ENCODE measurements at places on chromosomes 1 and 21.

GRCh38 chr1:97190326-97190725 is 468.7 kb downstream of the PTBP2 start:
- H3K36me3 ChIP-seq = no peaks in the 10 kb centered on the region
- H3K4me1 ChIP-seq = no peaks in the 10 kb centered on the region
- no peak for DNase-seq
- no peaks in the 10 kb centered on the region for H3K27me3 ChIP-seq
- no peak overlapping the region for H3K27ac ChIP-seq
- H3K4me3 ChIP-seq = no peak overlapping the region

GRCh38 chr1:47577303-47578025 is 139.6 kb downstream of the FOXD2 start:
- H3K27me3 ChIP-seq = no peaks in the 10 kb centered on the region
- DNase-seq = no peak
- H3K4me3 ChIP-seq = no peak overlapping the region
- no peaks in the 10 kb centered on the region for H3K36me3 ChIP-seq
- no peak overlapping the region for H3K27ac ChIP-seq
- no peaks in the 10 kb centered on the region for H3K4me1 ChIP-seq

DNA sequence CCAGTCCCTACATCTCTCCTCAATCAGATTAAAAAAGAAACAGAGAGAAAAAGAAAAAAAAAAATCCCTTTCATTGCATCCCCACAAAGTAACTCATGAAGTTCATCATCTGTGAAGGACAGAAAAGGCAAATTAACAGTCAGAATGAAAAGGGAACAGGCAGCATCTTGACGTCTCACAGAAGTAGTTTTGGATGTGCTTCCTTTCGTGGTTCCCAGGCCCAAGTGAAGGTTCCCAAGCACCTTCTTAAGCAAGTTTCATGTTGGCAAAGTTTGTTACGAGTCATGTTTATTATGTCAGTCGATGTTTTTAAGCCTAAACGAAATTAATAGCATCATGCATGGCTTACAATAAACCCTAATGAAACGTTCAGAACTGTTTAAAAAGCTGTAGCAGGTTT is 475.2 kb downstream of the SETD4 start:
- H3K27ac ChIP-seq = no peak overlapping the region
- H3K4me1 ChIP-seq = peaks cover 5% of the 10 kb centered on the region
- no peak for DNase-seq
- no peaks in the 10 kb centered on the region for H3K27me3 ChIP-seq

DNA sequence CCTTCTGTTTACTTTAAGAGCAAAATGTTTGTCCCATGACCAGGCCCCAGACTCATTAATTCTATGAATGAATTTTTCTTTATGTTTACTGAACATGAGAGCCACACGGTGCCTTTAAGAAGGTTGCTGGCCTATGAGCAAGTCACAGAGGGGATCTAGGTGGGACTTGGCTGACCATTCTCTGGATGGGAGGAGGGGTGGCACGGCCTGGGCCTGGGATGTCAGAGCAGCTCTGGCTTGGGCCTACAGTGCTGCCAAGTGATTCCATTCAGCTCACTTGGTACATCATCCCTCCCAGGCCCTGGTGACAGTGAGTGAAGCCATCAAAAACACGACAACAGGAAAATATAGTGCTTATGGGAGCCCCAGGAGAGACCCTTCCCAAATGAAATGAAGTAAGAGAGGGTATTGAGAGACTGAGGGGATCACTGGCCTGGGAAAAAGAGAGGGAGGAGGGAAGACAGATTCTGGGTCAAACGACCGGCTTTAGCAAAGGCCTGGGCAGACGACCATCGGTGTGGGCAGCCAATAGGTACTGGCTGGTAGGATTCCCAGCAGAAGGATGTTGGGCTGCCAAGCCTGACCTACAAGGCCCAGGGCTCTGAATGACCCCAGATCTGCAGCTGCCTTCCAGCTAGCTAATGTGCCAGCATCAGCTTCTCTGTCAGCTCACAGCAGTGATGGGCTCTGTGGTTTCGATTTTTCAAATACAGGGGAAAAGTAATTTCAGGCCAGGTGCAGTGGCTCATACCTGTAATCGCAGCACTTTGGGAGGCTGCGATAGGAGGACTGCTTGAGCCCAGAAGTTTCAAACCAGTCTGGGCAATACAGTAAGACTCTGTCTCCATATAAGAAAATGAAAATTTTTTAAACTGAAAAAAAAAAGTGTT is 3.3 kb downstream of the TMEM53 start:
- peaks cover 13% of the 10 kb centered on the region for H3K4me1 ChIP-seq
- no peak overlapping the region for H3K4me3 ChIP-seq
- DNase-seq = no peak
- H3K27me3 ChIP-seq = no peaks in the 10 kb centered on the region
- H3K27ac ChIP-seq = no peak overlapping the region

DNA sequence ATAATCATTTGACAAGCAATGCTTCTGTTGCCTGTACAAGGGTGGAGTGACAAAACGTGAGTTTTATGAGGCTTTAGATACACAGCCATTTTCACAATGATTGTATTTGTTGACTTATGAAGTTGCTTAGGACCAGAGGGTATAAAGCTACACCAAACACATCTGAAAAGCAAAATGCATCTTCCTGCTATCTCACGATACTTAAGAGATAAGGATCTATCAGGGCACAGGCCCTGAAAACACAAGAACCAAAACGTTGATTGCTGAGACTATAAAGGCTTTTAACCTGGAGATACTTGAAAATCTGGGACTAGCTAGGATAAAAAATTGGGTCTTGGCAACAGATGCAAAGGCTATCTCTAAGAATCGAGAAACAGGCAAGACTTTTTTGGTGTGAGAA is 115.7 kb downstream of the SLC5A9 start:
- no peak for DNase-seq
- no peaks in the 10 kb centered on the region for H3K27me3 ChIP-seq
- no peak overlapping the region for H3K4me3 ChIP-seq
- no peaks in the 10 kb centered on the region for H3K4me1 ChIP-seq
- H3K27ac ChIP-seq = no peak overlapping the region
- no peaks in the 10 kb centered on the region for H3K36me3 ChIP-seq

- H3K36me3 ChIP-seq = peaks cover 11% of the 10 kb centered on the region
- H3K4me1 ChIP-seq = no peaks in the 10 kb centered on the region
- DNase-seq = no peak
- H3K27ac ChIP-seq = no peak overlapping the region
- H3K27me3 ChIP-seq = no peaks in the 10 kb centered on the region
Observed at GRCh38 chr1:211752317-211752716, 76.9 kb upstream of the NEK2 start.

DNA sequence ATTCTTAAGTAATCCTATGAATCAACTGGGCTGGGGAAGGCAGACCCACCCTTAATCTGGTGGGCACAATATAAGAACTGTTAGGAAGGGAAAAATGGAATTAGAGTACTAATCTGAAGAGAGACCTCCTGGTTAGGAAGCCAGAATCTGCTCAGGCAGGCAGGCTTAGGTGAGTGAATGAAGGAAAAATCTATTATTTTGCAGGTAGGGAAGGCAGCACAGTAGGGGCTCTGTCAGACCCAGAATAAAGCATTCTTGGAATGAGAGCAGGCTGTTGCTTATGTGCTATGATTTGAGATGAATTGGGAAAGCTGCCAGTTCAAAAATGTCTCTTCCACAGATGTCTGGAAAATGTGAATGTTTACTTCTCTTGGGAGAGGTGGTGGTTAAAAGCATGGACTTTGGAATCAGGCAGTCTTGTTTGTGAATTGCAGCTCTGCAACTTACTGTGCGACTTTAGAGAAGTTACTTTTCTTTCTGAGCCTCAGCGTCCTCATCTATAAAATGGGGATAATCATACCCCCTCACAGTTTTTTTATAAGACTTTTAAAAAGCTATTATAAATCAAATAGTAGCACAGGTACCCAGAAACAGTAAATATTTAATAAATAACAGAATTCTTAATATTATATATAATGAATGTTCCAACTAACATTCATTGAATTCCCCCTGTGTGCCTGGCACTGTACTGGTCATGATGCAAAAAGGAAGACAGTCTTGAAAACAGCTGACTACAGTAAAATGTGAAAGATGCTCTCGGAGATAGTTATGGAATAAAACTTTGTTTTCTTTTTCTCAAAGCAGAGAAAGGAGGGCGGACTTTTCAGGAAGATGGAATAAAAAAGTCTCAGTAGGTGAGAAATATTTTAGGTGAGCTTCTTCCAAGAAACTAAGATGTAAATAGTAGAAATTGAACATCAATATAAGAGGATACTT is 15.3 kb upstream of the ZNF644 start:
- H3K4me3 ChIP-seq = no peak overlapping the region
- peaks cover 4% of the 10 kb centered on the region for H3K4me1 ChIP-seq
- H3K27me3 ChIP-seq = no peaks in the 10 kb centered on the region
- no peak for DNase-seq
- no peak overlapping the region for H3K27ac ChIP-seq

DNA sequence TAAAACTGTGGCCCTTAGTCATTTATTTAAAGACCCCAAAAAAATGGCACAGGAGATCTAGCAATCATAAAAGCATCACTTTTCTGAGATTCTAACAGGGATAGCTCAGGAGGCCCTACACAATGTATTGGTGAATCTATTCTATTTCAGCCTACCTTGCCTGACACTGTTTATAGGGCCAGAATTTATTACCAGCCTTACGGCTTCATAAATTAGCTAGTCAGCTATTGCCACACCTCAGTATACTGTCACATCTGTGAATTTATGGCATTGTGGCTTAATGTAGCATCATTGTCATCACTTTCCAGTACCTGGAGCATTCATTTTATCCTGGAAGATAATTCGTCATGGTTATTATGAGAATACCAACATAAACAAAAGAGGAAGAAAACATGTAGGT is 121.2 kb upstream of the ERG start:
- no peak for DNase-seq
- no peak overlapping the region for H3K4me3 ChIP-seq
- H3K27ac ChIP-seq = no peak overlapping the region
- H3K27me3 ChIP-seq = no peaks in the 10 kb centered on the region

DNA sequence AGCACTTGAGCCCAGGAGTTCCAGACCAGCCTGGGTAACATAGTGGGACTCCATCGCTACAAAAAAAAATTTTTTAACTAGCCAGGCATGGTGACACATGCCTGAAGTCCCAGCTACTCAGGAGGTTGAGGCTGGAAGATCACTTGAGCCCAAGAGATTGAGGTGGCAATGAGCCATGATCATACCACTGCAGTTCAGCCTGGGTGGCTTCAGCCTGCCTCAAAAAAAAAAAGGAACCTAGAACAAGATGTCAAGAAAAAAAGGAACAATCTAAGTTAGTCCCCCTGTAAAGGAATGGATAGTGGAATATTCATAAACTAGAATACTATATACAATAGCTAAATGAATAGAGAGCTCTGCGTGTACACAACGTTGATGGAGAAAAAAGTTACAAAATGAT is 14.4 kb downstream of the NSL1 start:
- DNase-seq = no peak
- no peaks in the 10 kb centered on the region for H3K36me3 ChIP-seq
- H3K27ac ChIP-seq = no peak overlapping the region
- no peaks in the 10 kb centered on the region for H3K27me3 ChIP-seq
- H3K4me1 ChIP-seq = no peaks in the 10 kb centered on the region
- H3K4me3 ChIP-seq = no peak overlapping the region

- H3K4me3 ChIP-seq = peak overlapping the region; percentile 67
- H3K27me3 ChIP-seq = no peaks in the 10 kb centered on the region
- peak overlapping the region; percentile 91 for H3K27ac ChIP-seq
- H3K4me1 ChIP-seq = peaks cover 43% of the 10 kb centered on the region
- H3K36me3 ChIP-seq = no peaks in the 10 kb centered on the region
Observed at GRCh38 chr1:85464497-85465098, 361 bp downstream of the DDAH1 start.

DNA sequence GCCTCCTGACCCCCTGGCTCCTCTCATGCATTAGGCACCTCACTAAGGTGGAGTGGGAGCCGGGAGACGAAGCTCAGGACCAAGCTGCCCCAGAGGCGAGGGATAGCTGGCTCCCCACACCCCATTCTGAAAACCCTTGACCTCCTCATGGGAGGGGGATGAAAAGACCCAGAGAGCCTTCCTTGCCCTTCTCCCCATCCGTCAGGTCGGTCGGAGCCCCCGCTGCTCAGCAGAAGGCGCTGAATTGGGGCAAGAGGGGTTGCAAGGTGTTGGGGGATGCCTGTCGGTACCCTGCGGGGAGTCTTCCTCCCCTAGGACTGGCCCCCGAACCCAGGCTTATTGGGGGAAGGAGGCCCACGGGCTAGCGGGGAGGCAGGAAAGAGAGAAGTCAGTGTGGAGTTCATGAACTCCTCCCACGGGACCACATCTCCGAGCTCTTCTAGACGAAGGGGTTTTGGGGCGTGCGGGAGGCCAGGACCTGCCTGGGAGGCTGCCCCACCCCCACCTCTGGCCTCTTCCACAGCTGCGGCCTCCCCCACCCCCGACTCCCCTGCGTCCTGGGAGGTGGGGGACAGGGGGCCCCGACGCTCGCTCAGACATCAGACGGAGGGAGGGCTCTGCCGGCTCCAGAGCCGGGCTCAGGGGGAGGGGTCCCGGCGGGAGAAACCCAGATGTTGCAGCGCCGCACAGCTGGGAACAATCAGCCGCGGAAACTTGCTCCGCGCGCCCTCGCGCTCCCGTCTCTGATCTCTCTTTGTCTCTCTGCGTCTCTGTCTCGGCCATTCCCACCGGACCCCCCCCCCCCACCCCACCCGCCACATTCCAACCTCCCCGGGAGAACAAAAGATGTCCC is 719 bp downstream of the MFAP2 start:
- no peaks in the 10 kb centered on the region for H3K4me1 ChIP-seq
- H3K27ac ChIP-seq = peak overlapping the region; percentile 39
- no peaks in the 10 kb centered on the region for H3K27me3 ChIP-seq
- no peak for DNase-seq

GRCh38 chr21:29018540-29018939 is 609 bp downstream of the RWDD2B start:
- DNase-seq = no peak
- no peaks in the 10 kb centered on the region for H3K36me3 ChIP-seq
- no peak overlapping the region for H3K27ac ChIP-seq
- no peaks in the 10 kb centered on the region for H3K27me3 ChIP-seq
- H3K4me1 ChIP-seq = peaks cover 5% of the 10 kb centered on the region

GRCh38 chr1:117681901-117682250 is 76.0 kb downstream of the TENT5C start:
- peaks cover 11% of the 10 kb centered on the region for H3K4me1 ChIP-seq
- H3K27ac ChIP-seq = no peak overlapping the region
- no peak for DNase-seq
- no peaks in the 10 kb centered on the region for H3K27me3 ChIP-seq
- no peak overlapping the region for H3K4me3 ChIP-seq
- H3K36me3 ChIP-seq = no peaks in the 10 kb centered on the region

GRCh38 chr1:221837896-221838295 is 96.0 kb upstream of the DUSP10 start:
- no peaks in the 10 kb centered on the region for H3K27me3 ChIP-seq
- H3K4me1 ChIP-seq = peaks cover 7% of the 10 kb centered on the region
- no peak overlapping the region for H3K4me3 ChIP-seq
- no peaks in the 10 kb centered on the region for H3K36me3 ChIP-seq

- no peak for DNase-seq
- H3K4me3 ChIP-seq = no peak overlapping the region
- H3K27ac ChIP-seq = no peak overlapping the region
- no peaks in the 10 kb centered on the region for H3K4me1 ChIP-seq
- no peaks in the 10 kb centered on the region for H3K27me3 ChIP-seq
Observed at GRCh38 chr1:40595623-40596022, 64.2 kb downstream of the ZNF684 start.

Measured in pancreas (tissue), 10 donors.